ENCODE measurements at places on chromosomes 4 and X.

GRCh38 chrX:137342969-137343368, 223.0 kb upstream of the ZIC3 start:
- no peak for DNase-seq

GRCh38 chrX:10243106-10243505, 86.3 kb downstream of the CLCN4 start:
- no peak for DNase-seq

- no peak for DNase-seq
Measured at GRCh38 chr4:63618883-63619718, 790.1 kb downstream of the TECRL start.

GRCh38 chr4:154492288-154492687, 689 bp upstream of the DCHS2 start:
- no peak for DNase-seq

DNA sequence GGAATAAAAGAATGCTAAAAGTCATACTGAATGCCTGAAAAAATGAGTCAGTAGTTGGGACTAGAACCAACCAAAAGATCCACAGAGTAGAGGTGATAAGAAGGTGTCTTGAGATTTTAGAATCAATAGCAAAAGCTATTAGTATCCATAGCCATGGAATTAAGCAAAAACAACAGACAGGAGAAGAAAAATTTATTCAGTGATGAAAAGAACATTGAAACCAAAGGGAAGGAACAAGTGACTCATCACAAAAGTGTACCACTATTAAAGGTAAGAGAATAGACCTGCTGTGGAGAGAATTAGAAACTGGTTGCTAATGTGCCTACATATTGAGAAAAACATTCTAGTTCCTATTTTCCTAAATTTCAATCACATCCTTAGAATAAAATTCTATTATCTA, 182.0 kb upstream of the NEIL3 start:
- no peak for DNase-seq

DNA sequence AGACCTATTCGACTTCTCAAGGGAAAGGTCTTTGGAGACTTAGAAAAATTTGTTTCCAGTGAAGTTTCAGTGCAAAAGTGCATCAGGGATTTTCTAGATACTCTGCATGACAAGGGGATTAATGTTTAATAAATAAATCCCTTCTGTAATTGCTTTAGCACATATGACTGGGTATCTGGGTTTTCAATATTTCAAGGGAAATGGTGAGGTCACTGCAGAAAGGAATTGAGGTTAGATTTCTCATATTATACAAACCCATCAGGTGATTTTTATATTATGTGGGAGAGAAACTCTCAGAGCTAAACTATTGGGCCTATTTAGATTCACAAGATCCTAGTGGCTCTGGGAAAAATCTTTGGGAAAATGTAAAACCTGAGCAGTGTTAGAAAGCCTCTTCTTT, 48.3 kb upstream of the SLC4A4 start:
- no peak for DNase-seq

DNA sequence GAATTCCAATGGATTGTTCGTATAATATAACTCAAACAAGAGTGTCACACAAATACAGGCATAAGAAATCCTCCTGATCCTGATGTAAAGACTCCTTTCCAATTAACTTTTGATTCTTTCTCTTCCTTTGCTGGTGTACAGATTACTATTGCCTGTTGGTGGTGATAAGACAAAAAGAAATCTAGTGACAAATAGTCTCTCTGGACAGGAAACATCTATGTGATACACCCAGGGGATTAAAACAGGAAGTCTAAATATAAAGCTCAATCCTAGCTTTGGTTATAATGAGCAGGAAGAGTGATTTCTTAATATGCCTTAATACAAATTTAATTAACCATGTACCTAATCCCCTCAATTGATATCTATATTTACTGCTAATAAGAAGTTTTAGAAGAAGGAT, 45.1 kb downstream of the ARHGEF6 start:
- no peak for DNase-seq

DNA sequence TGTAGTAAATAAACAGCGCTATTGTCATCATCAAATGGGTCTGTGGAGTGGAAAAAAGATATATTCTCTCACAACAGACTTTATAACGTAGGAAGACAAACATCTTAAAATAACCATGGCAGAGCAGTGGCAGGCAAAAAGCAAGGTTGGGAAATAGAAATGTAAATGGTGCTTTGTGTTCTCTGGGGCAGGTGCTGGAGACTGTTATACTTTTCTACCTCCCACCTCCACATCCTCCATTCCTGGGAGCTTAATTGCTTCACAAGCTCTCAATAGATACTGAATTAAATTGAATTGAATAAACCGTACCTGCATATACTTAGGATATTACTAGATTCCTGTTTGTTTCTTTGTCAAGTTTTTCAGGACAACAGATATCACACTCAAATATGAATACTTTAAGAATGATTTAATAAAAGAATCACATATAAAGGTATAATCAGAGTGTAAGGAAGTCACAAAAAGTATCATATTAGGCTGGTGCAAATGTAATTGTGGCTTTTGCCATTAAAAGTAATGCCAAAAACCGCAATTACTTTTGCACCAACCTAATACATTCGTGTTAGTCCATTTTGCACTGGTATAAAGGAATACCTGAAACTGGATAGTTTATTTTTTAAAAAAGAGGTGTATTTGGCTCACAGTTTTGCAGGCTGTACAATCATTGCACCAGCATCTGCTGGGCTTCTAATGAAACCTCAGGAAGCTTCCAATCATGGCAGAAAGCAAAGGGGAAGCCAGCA, 367.3 kb downstream of the GRIA2 start:
- no peak for DNase-seq

DNA sequence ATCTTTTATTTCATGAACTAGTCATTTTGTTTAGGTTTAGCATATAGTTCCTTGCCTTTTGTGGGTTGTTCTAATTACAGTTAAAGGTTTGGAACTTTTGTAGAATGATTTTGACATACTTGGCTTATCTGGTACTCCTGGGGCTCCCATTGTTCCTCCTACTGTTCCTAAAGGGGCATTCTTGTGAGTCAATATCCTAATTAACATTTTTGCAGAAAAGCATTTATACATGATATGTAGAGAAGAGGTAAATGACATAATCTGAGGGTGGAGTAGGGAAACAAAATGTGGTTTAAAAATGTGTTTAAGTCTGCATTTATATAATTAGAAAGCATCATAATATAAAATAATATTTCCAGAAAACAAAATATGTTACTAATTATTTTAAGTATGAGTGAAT, 529.2 kb downstream of the FAT4 start:
- no peak for DNase-seq

DNA sequence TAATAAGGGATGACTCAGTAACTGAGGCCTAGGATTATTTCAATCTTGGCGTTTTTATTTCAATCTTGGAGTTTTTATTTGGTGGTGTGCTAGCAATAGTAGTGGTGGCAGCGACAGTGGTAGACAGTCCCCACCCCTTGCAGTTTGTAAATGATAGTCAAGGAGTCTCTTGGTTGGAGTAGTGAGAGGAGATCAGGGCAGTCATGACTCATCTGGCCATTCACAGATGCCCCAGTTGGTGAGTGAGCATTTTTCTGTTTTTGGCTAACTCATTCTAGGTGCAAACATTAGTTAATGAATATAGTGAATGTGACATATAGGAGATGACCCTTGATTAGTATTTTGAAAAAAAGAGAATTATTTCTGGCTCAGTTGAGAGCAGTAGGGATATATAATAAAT, 93.5 kb upstream of the ADAD1 start:
- no peak for DNase-seq

DNA sequence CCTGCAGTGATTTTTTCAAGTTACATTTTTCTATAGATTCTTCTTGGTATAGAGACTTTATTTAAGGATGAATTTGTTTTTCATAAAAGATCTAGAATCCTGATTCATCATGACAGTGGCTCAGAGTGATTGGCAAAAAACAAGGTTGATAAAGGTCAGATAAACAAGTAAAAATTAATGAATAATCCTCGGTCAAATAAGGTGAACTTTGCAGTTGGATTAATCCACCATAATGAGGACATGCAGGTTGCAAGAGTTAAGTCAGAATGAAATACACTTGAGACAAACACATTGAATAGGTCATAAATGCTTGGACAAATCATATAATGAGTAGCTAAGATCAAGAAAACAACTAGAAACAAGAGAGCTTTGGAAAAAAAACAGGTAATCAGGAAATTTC, 22.9 kb upstream of the UGT2B7 start:
- DNase-seq, result no peak

DNA sequence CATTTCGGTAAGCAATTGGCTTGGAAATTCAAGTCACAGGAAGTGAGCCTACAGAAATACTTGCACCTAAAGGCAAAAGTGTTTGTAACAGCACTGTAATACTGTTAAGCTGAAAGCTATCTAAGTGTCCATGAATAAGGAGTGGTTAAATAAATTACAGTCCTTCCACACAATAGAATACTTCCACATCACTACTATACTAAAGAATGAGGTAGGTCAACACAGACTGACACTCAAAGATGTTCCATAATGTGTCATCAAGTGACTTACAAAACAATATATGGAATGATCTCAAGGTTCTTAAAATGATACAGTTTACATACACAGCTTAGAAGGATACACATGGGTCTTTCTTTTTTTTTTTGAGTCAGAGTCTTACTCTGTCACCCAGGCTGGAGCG, 27.0 kb downstream of the SLC10A6 start:
- DNase-seq, result no peak

DNA sequence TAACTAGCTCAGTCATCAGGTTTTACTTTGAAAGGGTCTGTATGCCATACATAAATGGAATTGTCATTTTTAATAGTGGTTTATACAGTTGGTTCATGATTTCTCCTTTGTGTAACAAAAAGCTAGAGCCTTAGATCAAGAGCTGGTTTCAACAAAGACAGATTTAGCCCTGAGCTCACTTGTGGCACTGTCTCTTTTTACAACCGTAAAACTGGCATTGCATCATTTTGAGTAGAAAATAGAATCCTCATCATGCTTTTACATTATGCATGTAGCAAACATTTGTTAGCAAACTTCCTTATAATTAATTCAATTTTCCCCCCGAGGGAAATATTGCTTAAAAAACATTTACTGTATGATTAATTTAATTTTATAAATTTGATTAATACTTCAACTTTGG, 1871.5 kb downstream of the ARAP2 start:
- no peak for DNase-seq

- no peak for DNase-seq
Measured at GRCh38 chrX:21907260-21907659, 33.2 kb upstream of the SMS start.

GRCh38 chr4:85861064-85861765, 386.3 kb downstream of the ARHGAP24 start:
- no peak for DNase-seq

- DNase-seq, result no peak
Measured at GRCh38 chr4:65600656-65601055, 69.6 kb downstream of the EPHA5 start.

DNA sequence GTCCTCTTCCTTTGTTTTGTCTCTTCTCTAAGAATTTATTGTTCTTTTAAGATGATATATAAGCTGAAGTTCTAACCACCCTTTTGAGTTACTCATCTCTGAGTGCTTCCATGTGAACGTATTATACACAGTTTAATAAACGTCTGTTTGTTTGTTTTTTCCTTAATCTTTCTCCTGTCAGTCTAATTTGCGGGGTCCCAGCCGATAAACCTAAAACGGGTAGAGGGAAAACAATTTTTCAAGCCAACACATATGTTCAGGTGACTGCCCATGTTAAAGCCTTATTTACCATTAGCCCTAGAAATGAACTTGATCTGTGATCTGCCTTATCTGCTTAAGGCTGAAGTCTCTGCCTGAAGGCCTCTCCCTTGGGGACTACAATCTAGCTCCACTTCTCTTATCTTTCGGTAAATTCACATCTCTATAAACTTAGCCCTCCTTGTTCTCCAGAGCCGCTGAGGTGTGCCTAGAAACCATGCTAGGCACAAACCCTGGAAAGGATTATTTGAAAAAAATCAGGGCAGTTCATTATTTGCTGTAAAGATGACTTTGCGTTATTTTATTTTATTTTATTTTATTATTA, 158.8 kb downstream of the CAMK2D start:
- no peak for DNase-seq

DNA sequence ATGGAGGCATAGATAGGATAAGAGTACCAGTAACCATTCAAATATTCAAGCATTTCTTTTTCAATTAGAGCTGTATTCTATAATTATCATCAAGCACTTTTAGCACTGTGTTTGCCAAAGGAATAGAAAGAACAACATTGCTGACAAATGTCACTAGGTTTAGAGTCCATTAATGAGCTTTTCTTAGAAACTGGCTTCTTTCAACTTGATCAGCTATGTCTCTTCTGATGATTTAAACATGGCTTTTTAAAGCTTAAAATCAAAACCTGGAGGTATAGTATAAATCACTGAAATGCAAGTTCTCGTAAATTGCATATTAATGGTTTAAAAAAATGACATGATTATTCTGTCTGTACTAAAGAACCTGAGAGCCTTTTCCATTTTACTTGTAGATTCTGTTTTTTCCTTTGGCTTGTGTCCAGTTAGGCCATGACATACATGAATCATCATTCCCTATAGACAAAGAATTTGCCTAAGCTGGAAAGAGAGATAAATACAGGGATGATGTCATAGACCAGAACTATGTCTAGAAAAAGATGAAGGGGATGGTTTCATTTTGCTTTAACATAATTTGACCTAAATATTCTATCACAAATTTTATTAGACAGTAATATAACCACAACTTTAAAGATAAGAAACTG, 340.1 kb upstream of the CTSO start:
- DNase-seq, result no peak

DNA sequence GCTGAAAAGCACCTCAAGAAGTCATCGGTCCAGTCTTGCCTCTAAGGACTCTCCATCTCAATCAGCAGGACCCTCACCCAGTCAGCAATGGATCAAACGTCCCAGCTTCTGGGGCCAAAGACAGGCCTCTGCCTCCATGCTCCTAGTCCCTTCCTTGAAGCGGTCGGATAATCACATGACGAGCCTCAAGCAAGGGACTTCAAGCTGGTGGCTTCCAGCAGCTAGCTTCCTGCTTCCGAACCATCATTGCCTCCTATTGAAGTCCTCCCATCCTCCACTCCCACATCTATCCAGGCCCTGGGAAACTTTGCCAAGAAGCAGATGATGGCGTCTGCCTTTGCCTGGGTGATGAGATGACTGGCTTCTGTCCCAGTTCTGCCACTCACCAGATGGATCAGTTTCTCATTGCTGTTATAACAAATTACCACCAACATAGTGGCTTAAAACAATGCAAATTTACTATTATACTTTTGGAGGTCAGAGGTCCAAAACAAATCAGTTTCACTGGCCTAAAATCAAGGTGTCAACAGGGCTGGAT, 135.2 kb upstream of the MAMLD1 start:
- DNase-seq, result no peak

DNA sequence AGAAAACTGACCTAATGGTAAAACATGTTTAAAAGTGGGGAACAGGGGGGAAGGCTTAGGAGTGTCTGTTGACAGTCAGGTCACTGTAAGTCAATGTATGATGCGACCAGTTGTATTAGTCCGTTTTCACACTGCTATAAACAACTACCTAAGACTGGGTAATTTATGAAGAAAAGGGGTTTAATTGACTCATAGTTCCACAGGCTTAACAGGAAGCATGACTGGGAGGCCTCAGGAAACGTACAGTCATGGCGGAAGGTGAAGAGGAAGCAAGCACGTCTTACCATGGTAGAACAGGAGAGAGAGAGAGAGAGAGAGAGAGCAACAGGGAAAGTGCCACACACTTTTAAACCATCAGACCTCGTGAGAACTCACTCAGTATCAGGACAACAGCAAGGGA, 13.0 kb upstream of the PLAC1 start:
- DNase-seq, result no peak

- no peak for DNase-seq
Measured at GRCh38 chr4:176758731-176759130, 34.0 kb downstream of the VEGFC start.

GRCh38 chr4:113874480-113874879, 105.0 kb downstream of the ARSJ start:
- DNase-seq, result no peak
